ENCODE measurements at places on chromosomes 2 and 18.

- DNase-seq = no peak
These were observed 18.6 kb downstream of the THAP4 start for GRCh38 chr2:241618296-241618805.

GRCh38 chr2:85145116-85145820, 12.1 kb downstream of the TCF7L1 start:
- DNase-seq = no peak

- no peak for DNase-seq
These were observed 128.1 kb upstream of the MSTN start for GRCh38 chr2:190190507-190191162.

DNA sequence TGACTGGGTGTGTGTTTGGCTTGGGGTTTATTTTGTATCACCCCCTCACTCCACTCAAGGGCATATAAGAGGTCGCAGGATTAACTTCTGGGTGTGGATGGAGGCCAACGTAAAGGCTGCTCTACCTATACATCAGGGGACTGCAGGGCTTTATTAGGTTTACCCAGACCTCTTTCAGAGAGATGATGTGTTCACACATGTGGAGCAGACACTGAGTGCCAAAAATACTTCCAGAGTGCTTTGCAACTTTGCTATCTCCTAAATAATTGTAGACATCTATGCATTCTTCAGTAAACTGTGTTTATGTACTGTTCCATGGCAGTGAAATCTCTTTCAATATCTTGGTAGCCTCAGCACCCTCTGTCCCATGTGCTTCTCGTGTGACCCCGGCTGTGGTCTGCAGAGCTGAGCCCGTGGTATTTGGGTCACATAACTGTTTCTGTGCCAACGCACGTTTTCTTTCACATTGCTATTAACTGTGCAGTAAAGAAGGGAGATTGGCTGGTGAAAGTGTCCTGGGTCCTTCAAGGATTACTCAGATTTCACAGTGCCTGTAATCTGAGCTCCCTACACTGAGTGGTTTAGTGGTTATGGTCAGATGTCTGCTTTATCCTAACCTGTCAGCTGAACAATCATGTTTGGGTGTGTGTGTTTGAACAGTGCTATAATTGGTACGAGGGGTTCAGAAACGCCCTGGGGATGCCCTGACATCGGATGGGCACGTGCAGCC, 208.1 kb downstream of the VAPA start:
- DNase-seq = no peak

DNA sequence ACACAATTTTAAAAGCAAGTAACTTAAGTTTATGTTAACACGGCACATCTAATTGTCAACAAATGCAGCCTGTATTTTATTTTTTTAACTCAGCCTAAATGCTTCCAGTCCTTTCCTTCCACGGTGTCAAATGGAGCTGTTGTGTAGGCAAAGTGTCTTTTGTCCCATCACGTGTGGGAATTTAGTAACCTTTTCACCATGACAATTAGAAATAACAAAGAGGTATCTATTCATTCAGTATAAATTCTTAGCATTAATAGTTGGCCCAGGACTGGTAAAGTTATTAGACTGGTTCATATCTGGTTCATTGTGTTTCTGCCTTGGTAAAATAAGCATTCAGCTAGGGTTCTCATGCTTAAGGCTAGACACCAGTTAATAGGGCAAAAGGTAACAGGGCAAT, 47.9 kb downstream of the FRZB start:
- no peak for DNase-seq

- no peak for DNase-seq
These were observed 357.6 kb downstream of the RAD51AP2 start for GRCh38 chr2:17160594-17160993.

DNA sequence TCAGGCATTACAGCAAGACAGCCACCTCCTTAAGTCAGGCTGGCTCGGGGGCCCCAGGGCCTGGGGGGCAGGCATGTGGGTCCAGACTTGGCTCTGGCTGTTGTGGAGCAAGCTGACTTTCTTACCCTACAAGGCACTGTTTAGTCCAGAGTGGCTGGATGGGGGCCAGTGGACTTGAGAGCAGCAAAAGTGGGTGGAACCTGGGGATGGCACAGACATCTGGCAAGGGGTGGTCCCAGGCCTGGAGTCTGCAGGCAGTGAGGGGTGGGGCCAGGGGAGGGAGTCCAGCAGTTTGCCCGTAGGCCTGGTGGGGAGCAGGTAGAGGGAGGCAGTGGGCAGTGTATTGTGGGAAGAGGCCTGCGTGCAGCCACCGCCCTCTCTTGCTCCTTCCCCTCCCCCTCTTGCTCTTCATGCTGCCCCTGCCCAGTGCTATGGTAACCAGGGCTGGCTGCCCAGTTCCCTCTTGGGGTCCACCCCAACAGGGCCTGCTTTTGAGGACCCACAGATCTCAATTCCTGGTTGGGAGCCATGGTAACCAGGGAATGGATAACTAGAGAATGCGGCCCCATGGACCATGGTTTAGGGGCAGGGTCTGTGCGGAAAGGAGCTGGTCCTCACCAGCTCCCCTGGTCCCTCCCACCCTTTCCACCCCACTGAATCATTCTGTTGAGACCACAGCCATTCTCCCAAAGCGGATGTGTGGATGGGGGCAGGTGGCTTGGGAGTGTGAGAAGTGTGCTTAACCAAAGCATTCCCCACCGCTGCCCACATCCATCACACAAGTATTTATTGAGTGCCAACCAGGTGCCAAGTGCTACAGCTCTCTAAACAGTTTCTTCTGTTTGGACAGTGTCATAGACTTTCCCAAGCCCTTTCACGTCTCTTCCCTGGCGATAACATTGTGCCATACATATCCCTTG, 19.3 kb downstream of the SPEG start:
- peak; percentile 24 for DNase-seq

DNA sequence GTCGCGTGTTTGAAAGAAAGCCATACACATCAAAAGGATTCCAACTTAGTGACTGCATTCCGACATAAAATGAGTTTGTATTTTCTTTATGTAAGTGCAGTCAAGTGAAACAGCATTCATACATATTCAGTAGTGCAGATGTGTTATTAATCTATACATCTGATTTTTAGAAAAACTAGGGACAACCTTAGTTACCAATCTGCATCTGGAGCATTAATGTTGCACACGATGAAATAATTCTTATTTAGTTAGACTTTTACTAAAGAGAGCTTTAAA, 1.9 kb downstream of the GORASP2 start:
- DNase-seq = no peak

DNA sequence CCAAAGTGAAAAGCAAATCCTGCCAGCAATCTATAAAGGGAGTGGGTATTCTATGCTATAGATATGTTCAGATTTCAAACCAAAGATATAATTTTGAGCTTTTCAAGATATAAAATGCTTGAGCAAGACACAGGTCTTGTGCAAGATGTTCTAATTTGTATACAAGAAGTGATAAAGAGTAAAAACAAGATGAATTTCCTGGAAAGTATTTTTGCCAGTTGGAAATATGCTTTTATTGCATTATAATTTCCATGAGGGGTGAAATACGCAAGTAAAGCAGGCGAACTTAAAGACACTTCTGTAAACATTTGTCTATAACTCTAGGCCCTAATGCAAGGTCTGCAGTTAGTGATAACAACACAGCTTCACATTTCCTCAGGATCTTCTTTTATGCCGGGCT, 640.5 kb downstream of the TMEM182 start:
- DNase-seq = no peak

- no peak for DNase-seq
These were observed 42.1 kb downstream of the ST6GAL2 start for GRCh38 chr2:106843910-106844250.

DNA sequence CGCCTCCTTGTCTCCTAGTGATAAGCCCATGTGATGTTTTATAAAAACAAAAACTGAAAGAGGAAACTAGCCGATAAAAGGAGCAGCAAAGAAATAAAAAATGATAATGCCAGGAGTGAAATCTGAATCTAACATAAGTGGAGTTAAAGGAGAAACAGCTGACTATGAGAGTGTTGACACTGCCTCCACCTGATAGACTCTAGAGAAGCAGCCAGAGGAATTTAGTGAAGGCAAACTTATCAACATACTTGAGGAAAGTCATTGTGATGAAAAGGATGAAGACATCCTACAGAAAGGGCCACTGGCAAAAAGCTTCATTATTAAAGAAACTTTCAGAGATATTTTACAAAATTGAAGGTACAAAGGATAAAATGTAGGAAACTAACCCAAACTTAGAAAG, 1.9 kb downstream of the M1AP start:
- no peak for DNase-seq

GRCh38 chr2:160658851-160659250, 165.2 kb upstream of the RBMS1 start:
- no peak for DNase-seq

GRCh38 chr18:39506581-39507330, 1941.2 kb upstream of the CELF4 start:
- DNase-seq = no peak
